ENCODE measurements at places on chromosomes 5 and 9.

DNA sequence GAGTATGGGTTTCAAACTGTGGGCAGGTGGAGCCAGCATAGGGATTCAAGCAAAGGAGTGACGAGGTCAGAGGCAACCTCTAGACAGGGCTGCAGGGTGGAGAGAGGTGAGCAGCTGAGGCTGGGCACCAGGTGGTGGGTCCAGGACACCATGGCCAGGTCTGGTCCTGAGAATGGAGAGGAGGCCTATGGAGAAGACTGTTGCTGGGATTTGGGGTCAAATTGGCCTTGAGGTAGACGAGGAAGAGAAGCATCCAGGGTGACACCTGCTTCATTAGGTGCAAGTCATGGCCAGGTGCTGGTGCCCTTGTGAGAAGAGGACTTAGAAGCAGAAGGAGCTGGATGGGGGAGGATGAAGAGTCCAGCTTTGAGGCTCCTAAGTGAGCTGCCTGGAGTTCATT, 99.6 kb downstream of the NSG2 start:
- no peak for DNase-seq

- no peak for DNase-seq
Measured at GRCh38 chr9:99398241-99398640, 176.2 kb downstream of the SEC61B start.

DNA sequence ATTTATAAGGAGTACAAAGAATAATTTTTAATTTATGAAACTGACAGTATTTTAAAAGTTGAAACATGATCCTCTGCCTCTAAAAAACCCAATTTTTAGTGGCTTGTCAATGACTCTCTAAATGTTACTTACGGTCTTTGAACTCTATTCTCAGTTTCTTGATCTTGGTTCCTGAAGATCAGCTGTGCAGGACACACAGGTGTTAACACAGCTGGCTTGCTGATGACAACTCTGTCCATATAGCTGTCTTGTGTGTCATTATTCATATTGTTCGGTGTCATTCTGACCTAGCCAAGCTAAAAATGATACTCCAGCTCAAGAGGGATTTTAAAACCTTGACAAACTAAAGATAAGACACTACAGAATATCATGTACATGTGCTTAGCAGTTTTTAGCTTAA, 314.5 kb downstream of the CCDC171 start:
- DNase-seq = no peak

DNA sequence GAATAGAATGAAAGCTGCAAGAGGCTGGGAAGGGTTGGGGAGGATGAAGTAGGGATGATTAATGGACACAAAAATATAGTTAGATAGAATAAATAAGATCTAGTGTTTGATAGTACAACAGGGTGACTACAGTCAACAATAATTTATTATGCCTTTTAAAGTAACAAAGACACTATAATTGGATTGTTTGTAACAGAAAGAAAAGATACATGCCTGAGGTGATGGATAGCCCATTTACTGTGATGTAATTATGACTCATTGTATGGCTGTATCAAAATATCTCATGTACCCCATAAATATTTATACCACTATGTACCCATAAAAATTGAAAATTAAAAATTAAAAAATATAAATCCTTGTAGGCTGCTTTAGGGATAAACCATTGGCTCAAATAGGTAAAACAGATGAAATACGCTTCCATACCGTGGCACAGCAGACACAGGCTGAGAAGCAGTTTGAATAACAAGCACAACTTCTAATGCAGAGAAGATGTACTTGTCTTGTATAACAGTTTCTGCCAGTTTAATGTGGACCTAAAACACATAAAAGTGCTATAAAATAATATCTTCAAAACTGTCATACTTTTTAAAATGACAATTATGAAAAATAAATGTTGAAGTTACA, 34.9 kb downstream of the APBA1 start:
- no peak for DNase-seq

DNA sequence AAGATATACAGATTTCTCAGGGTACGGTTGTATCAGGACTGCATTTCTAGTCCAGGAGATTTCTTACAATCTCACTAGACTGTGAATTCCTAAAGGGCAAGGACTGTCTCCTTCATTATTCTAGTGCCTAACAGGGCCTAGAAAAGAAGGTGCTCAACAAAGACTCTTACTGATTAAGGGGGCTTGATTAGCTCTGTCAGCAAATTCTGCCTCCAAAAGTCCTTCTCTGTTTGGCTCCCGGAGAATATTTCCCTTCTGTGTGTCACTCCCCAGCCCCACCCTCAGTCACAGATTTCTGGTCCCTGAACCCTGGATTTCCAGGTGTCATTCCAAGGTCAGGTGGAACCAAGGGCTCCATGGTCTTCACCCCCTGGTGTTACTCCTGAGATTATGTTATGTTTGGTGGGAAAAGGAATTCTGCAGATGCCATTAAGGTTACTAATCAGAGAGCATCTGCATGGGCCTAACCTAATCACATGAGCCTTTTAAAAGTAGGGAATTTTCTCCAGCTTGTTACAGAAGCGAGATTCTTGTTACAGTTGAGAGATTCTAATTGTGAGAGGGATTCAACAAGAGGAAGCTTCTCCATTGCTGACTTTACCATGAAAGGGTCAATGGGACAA, 167.7 kb upstream of the LHFPL2 start:
- DNase-seq = no peak

Data from CD4-positive, alpha-beta T cell treated with Interleukin-1 beta for 1 hour (primary cell).